ENCODE measurements at places on chromosomes 11 and 22.
A peak's percentile ranks its signal among the peaks of the same experiment; 100 is the strongest.

- DNase-seq: no peak
Observed at GRCh38 chr11:128480066-128480465, 107.3 kb downstream of the ETS1 start.

DNA sequence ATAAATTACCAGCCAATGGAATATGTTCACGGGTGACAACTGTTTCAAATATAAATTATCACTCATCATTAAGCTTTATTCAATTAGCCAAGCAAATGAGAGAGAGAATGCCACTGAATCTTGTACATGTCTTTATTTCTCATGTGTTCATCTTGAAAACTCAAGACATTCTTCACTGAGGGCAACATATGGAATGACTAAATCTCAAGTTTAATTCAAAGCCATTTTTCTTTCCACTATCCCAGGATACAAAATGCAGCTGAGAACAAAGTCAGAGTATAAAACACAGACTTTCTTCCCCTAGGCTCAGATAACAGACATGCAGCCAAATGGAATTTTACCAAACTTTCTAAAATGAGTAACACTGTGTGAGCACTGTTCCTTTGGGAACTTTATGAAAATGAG lies 12.1 kb upstream of the BBOX1 start:
- DNase-seq: peak; percentile 17

- no peak for DNase-seq
Observed at GRCh38 chr11:57513911-57514537, 1.5 kb downstream of the SLC43A1 start.

DNA sequence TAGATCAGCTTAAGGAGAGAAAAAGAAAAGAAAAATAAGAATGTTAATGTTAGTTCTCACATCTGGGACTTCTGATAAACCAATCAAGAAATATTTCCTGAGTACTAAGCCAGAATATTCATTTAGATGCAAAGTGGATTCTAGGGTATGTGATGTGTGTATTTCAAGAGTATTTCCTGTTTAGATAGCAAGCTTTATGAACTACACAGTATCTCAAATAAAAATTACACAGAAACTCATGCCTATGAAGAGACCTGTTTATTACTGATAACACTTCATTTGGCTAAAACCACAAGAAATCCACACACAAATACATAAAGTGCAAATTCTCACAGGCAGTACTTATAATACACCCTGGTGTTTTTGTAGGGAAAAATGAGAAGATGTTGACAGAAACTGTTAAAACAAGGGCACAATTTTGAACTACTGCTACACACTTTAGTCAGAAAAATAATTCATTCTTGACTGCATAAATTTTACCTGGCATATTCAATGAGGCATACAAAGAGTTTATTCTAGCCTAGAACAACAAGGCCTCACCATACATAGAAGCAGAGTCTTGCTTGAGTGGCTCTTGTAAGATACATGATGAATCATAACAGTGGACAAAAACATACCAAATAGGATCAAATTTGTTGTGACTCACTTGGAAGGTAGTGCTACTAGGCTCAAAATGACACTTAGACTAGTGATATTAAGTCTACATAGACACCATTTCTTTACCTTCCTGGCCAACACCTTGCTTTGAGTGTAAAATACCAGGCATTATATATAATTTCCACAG lies 18.8 kb upstream of the P4HA3 start:
- DNase-seq: no peak

- no peak for DNase-seq
Observed at GRCh38 chr11:36274414-36274813, 14.8 kb downstream of the COMMD9 start.

- no peak for DNase-seq
Observed at GRCh38 chr11:111297696-111298095, 650 bp upstream of the POU2AF3 start.

DNA sequence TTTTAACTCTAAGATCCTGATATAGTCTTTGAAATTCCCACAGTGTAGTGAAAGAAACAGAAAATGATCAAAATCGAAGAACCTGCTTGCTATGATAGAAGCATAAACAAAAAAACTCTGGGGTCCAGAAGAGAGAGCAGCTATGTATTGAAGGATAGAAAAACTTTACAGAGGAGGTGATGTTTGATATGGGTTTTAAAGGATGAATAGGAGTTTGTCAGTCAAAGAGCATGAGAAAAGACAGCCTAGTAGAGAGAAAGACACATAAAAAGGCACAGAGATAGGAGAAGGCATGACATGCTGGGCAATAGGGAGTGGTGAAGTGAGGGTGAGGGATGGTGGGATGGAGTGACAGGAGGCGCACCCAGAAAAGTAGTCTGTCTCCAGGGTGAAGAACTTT lies 168.0 kb downstream of the INSC start:
- no peak for DNase-seq

DNA sequence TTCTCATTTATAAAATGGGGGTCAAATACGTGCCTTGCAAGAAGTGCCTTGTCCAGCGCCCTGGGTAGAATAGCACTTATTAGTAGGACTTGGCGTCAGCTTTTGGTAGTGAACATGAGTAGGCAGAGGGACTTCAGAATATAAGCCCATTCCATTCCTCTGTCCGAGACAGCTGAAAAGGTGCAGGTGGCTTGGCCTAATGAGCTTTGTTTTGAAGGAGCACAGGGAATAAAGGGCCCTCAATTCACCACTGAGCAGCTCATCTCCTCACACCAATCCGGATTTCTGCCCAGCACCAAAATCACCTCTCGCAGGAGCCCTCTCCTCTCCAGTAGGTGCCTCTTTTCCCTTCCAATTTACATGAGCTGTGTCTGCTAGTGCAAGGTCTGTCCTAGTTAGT lies 91.2 kb downstream of the DSCAML1 start:
- no peak for DNase-seq

DNA sequence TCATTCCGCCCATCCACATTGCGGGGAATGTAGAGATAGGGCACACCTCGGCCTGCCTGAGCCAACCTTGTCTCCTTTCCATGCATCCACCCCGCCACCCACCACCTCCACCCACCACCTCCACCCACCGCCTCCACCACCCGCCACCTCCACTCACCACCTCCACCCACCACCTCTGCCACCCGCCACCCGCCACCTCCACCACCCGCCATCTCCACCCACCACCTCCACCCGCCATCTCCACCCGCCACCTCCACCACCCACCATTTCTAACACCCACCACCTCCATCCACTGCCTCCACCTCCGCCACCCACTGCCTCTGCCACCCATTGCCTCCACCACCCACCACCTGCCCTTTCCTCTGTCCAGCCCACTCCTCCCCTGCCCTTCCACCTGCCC lies 78.4 kb downstream of the IGLL1 start:
- DNase-seq: no peak

GRCh38 chr22:36587289-36588154 lies 58.6 kb upstream of the EIF3D start:
- peak; percentile 35 for DNase-seq

DNA sequence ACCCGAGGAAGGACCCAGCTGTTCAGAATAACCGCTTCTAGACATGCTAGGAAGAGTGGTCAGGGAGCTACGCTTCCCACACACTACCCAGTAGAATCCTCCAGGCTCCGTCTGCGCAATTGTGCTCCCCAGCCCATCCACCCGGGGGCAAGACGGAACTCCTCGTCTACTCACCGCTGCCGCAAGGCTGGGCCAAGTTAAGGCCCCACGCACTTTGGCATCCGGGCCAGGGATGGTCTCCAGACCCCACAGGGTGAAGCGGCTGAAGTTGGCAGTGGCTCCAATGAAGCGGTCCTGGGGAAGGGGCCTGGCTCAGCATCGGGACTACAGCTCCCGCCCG lies 757 bp downstream of the RNASEH2C start:
- DNase-seq: no peak

GRCh38 chr11:13052130-13052571 lies 43.0 kb downstream of the RASSF10 start:
- DNase-seq: no peak

GRCh38 chr11:122173587-122173986 lies 57.6 kb upstream of the BLID start:
- DNase-seq: no peak

DNA sequence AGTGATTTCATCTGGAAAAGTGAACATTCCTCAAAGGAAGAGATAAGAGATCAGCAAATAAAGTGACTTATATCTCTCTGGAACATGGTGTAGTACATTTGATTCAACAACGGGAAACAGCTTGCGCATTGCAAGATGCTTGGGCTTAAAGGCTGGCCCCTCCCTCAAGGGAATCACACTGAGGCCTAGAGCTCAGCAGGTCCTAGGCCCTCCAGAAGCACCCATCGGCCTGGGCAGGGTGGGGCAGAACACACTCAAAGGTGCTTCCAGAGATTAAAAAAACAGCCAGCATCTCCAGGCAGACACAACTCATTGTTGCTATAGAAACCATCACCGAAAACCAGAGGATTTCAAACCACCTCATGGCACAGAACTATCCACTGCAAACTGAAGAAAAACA lies 69.0 kb upstream of the ARFGAP3 start:
- no peak for DNase-seq

- no peak for DNase-seq
Observed at GRCh38 chr11:133740963-133741362, 104.3 kb downstream of the SPATA19 start.

GRCh38 chr22:20957683-20958431 lies 9.2 kb upstream of the AIFM3 start:
- DNase-seq: no peak

- no peak for DNase-seq
Observed at GRCh38 chr11:18771266-18772035, 20.1 kb downstream of the PTPN5 start.

DNA sequence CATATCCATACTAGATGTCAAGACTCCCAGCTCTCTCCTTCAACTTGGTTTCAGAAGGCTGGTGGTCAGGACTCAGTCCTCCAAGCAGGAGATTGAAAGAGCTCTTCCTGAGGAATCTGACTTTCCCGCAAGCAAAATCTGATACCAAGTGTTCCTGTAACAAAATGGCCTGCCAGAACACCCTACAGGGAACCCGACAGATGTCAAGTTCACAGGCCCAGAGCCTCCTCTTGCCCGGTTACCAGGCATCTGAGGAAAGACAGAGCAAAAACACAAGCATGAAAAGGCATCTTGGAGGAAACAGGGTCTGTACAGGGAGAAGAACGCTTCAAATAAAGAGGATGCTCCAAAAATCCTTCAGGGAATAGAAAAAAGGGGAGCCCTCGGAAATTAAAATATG lies 8.7 kb upstream of the KCNJ5 start:
- no peak for DNase-seq

DNA sequence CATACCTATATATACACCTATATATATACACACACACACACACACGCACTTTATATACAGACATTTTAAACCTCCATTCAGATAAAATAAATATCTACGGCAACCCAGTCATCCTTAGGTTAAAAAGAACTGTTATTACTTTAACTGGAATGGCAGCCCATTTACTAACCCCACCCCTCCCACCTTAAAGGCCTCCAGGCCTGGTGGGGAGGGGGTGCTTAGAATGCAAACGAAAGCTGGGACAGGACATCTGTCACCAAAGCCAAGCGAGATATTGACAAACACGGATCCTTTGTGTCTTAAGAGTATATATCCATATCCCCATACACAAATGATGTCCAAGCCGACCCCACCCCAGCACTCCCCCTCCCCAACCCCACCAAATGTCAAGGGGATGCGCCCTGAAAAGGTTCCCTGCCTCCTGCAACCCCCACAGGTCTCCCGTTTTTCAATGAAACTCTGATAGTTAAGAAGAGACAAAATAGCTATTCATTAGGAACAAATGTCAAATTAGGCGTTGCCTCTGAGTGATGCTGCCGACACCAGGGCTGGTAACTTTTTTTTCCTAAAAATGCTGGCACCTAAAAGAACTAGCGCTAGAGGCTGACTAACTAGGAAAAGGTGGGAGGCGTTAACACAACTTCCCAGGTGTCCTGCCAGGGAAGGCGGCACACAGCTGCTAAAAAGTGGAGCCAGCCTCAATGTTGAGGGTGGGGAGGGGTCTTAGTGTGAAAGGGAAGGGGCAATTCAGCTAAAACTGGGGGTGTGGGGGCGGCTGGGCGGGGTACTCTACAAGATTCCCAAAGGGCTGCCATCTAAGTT lies 5.6 kb downstream of the MN1 start:
- DNase-seq: no peak

DNA sequence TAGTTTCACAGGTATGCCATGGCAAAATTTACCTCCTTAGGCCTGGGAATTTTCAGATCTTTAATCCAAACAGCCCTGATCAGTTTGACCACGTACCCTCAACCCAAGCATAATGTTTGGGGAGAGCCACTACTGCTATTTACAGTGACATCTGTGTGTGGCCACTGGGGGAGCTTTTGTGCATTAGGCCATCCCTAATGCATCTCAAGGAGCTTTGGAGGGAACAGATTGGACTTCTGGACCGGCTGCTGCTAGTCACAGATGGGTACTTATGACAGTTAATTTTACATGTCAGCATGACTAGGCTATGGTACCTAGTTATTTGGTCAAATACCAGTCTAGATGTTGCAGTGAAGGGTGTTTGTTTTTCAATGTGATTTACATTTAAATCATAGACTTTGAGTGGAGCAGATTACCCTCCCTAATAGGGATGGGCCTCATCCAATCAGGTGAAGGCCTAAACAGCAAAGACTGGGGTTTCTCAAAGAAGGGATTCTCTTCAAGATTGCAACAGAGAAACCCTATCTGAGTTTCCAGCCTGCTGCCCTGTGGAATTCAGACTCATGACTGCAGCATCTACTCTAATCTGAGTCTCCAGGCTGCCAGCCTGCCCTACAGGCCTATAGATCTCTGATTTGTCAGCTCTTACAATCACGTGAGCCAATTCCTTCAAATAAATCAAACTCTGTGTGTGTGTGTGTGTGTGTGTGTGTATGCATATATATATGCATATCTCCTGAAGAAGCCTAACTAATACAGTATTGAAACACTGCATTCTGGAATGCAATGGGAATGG lies 38.0 kb upstream of the GALNT18 start:
- DNase-seq: no peak

- no peak for DNase-seq
Observed at GRCh38 chr22:45094081-45094720, 69.5 kb upstream of the NUP50 start.

GRCh38 chr11:45444796-45445195 lies 158.7 kb upstream of the SYT13 start:
- no peak for DNase-seq

DNA sequence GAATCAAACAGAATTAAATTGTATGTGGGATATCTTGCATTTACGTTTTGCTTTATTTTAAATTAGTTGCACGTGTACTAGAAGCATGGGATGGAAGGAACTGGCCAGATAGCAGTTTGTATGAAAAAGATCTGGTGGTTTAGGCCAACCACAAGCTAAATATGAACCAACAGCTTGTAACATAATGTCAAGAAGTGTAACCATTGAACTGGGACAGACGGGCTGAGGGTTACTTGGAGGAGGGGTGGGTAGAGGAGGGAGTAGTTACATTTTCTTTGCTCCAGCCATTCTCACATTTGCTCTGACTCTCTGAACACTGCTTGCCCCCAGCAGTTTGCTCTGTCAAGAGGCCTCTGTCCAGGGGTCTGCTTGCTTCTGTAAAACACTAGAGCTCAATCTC lies 31.7 kb upstream of the CXCR5 start:
- no peak for DNase-seq

DNA sequence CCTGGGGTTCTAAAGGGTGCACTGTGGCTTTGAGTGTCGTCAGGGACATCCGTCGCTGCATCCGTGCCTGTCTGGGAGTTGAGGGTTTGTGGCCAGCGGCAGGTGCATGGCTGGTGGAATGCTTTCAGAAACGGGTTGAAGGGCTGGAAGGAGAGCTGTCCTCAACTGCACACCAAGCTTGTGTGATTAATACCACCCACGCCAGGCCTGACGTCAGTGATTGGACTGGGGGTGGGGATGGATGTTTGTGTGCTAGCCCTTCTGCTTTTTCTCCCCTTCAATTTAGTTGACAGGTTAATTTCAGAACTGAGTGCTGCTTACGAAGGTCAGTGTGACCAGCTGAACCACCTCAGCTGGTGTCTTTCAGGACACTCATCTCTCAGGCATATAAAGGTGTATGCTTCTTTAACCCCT lies 3.2 kb upstream of the GAB2 start:
- no peak for DNase-seq
